ENCODE measurements at places on chromosomes 2 and 18.
A peak's percentile ranks its signal among the peaks of the same experiment; 100 is the strongest.

DNA sequence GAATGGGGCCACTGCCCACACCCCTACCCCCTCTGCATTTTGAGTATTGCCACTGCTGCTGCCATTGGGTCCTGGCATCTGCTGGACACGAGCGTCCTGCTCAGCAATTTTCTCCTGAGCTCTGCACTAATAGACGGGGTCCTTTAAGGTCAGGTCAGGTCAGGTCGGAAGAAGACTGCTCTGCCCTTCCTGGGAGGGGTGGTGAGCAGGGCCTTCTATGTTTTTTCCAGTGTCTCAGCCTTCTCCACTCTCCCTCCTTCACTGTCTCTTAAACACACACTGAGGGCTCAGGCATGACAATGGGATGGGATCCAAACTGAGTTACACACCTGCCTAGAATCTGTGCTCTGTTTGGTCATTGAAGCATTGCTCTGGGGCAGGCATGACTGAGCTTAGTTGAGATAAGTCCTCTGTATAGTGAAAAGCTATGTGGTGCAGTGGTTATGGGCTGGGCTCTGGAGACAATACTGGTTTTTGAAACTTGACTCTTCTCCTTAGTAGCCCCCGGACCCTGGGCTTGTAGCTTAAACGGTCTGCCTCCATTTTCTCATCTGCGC is 10.6 kb downstream of the MYO1B start:
- peak; percentile 65 for DNase-seq

GRCh38 chr18:62324917-62325805 is at the start of gene TNFRSF11A:
TSS of gene TNFRSF11A (plus strand) at chr18:62325310. CDS start at chr18:62325353, 43 bp downstream.
- no peak for DNase-seq

DNA sequence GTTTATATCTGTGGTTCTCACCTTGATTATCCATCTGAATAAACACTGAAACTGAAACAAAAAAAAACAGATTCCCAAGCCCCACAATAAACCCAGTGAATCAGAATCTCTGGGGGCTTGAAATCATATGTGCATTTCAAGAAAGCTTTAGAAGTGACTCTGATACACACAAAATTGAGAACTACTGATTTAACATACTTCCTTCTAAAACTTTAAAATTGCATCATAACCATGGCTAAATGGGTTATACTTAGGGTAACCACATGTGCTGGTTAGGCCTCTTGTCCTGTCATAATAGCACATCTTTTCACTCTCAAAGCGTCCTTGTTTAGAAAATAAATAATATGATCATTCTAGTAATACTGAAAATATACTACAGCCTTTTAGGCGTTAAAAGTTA is 100.9 kb downstream of the ATAD2B start:
- DNase-seq, result no peak

GRCh38 chr2:69087211-69087911 is 74.4 kb downstream of the ANTXR1 start:
- no peak for DNase-seq

- no peak for DNase-seq
Observed at GRCh38 chr2:121748202-121748601, 7.2 kb upstream of the TSN start.

GRCh38 chr18:5286525-5286924 is 9.0 kb downstream of the ZBTB14 start:
- no peak for DNase-seq

- no peak for DNase-seq
Observed at GRCh38 chr2:204012072-204012653, 75.6 kb downstream of the ICOS start.

GRCh38 chr2:11713815-11714214 is 32.6 kb upstream of the LPIN1 start:
- no peak for DNase-seq

- no peak for DNase-seq
Observed at GRCh38 chr18:3914833-3915610, 465.1 kb downstream of the TGIF1 start.

DNA sequence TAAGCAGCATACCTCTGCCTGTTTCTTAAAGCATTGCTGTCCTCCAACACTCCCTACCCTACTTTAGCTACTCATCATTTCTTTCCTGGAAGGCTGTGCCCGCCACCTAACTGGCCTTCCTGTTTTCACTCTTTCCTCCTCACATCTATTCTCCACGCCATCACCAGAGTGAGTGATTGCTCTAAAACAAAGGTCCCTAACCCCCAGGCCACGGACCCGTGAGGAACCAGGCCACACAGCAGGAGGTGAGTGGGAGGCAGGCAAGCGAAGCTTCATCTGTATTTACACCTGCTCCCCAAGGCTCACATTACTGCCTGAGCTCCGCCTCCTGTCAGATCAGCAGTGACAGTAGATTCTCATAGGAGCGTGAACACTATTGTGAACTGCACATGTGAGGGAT is 13.3 kb upstream of the ZEB2 start:
- DNase-seq, result no peak

GRCh38 chr2:189268763-189269162 is 89.2 kb upstream of the COL5A2 start:
- DNase-seq, result no peak

DNA sequence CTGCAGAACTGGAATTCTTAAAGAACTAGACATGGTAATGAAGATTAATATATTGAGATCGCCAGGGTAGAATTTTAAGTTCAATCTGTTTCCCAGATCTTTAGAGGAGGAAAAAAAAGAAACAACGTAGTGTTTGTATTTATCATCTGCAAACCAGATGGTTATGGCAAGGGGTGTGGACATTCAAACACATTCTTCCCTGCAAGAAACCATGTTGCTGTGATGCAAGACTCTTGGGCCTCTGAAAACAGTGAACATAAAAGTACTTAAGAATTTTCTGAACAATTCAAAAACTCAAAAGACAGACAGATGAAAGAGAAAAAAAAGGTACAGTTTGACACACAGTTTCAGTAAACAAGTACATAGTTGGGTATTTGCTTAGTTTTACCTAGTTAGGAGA is 35.6 kb downstream of the COL5A2 start:
- no peak for DNase-seq

- DNase-seq, result peak; percentile 32
Observed at GRCh38 chr2:234427081-234428061, 69.5 kb downstream of the ARL4C start.

- DNase-seq, result no peak
Observed at GRCh38 chr18:10059610-10060468, 146.0 kb downstream of the VAPA start.

- DNase-seq, result no peak
Observed at GRCh38 chr2:162086904-162087303, 12.9 kb upstream of the DPP4 start.

- DNase-seq, result no peak
Observed at GRCh38 chr2:109168716-109169115, 39.7 kb downstream of the SH3RF3 start.

DNA sequence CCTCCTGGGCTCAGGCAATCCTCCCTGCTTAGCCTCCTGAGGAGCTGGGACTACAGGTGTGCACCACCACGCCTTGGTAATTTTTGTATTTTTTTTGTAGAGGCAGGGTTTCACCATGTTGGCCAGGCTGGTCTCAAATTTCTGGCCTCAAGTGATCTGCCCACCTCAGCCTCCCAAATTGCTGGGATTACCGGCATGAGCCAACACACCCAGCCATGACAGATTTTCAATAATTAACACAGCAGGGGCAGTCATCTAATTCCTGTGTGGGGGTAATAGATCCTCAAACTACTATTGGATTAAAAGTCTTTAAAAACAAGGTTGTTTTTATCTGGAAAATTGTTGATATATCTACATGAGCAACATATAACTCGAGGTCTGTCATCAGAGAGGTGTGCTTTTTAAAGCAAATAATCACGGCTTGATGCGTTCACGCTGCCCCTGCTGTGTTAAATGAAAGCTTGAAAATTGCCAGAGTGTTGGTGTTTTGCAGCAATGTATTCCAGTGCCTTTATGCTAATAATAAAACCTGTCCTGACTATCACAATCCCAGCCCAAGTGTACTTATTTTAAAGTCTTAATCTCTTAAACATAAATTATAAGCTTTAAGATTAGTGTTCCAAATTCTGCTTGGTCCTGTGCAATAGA is 35.6 kb upstream of the ASB1 start:
- DNase-seq, result no peak

GRCh38 chr2:123696021-123696420 is 329.1 kb upstream of the CNTNAP5 start:
- no peak for DNase-seq

GRCh38 chr2:25202275-25202674 is 33.9 kb upstream of the POMC start:
- no peak for DNase-seq

- no peak for DNase-seq
Observed at GRCh38 chr18:9839853-9840252, 45.9 kb upstream of the TXNDC2 start.

- DNase-seq, result no peak
Observed at GRCh38 chr2:39530411-39530866, 93.4 kb upstream of the MAP4K3 start.

DNA sequence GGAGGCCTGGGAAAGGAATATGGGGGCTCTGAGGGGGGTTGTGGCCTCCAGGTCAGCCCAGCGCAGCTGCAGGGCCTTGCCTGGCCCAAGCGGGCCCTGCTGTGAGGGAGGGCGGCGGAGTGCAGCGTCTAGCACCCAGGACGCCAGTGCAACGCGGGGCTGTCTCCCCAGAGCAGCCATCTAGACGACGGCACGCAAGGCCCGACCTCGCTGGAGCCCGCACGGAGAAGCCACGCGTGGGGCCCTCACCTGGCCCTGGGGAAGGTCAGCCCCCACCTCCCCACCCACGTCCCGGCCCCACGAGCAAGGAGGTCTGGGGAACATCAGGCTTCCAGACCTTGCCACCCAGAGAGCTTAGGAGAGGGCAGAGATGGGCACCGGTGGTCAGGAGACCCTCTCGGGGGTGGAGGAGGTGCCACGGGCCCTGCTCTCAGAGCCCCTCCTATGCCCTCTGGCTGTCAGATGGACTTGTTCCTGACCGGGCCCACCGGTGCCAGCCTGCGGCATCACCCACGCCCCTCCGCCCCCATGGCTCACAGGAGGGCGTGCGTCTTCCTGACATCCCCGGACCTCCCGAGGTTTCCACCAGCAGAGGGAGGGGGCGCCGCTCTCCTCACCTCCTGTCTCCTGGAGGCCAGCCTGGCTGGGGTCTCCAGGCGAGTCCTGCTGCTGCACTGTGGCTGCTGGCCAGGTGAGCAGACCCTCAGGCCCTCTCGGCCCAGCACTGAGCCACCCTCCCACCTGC is 17.0 kb downstream of the GPR35 start:
- no peak for DNase-seq

DNA sequence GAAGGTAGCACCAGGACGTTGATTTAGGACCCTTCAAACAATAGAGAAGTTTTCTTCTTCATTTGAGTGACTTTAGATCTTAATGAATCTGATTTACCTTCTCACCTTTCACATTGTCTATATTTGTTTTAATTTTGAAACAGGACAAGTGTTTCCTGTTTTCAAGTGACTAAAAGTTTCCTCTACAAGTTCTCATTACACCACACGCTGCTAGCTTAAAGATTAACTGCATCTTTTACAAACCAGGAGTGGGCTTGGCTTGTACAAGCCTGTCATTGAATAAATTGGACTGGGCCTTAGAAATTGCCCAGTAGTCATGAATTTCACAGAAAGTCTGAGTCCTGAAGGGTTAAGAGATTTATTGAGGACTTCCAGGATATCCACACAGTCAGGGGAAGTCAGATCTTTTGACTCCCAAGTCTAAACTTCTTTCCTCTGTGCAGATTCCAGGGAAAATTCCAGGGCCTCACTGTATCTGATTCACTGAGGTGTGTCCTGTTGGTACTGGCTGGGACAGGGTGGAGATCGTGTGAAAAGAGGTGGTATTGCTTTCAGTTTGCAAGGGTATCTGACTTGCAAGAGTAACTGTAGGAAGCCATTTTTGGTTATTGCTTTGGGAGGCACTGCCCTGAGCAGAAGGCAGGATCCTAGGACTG is 3.4 kb downstream of the SGPP2 start:
- peak; percentile 10 for DNase-seq

- DNase-seq, result no peak
Observed at GRCh38 chr18:39770399-39770798, 2184.6 kb upstream of the PIK3C3 start.

DNA sequence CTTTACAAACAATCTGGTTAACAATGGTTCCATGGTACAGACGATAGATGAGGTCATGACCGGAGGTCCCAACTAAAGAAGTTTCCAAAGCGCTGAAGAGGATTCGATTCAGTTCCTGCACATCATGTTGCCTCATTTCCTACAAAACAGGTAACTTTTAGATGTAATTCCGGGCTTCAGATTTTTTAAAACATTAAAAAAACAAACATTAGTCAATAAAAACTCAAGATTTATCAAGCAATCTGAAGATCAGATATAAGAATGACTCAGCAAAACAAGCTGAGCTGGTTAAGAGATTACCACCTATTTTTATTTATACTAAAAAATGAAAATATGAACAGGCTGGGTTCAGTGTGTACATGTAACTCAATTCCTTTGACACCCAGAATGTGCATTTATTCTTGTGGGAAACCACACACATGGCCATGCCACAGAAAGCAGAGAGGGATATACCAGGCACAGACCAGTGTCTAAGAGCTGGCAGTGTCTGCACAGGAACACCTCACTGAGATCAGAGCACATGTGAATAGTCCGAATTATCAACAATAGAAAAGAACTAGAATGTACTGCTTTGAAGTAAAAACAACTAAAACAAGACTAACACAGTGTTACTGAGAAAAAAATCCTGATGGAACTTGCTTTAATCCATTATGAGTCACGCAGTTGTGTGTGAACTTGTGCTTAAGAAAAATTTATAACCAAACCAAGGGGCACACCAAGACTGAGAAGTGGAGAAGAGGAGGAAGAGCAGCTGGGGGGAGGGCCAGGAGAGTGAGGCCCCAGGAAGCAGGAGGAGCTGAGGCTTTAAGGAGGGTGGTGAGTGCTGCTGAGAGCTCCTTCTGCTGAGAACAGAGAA is 9.5 kb downstream of the USP40 start:
- DNase-seq, result peak; percentile 74

- peak; percentile 53 for DNase-seq
Observed at GRCh38 chr2:51103205-51103604, 71.3 kb upstream of the NRXN1 start.

- no peak for DNase-seq
Observed at GRCh38 chr2:28956415-28956826, 24.7 kb upstream of the TOGARAM2 start.

GRCh38 chr18:79741362-79741700 is 56.4 kb upstream of the KCNG2 start:
- no peak for DNase-seq

GRCh38 chr2:221402072-221402471 is 170.0 kb downstream of the EPHA4 start:
- DNase-seq, result no peak

DNA sequence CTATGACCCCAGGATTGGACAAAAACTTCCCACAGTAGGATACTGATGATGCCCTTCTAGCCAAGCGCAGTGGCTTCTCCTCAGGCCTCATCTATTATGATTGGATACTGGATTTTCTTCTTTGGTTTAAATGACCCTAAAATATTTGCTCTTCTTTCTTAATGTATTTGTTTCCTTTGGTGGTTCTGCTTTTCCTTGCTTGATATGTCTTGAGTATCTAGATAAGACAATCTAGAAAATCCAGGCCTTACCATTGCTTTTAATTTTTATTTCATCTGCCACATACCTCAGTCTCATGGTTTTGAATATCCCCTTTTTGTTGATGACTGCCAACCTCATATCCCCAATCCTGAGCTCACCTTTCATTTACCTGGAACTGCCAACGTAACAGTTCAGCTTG is 35.6 kb downstream of the OTOF start:
- DNase-seq, result no peak

- peak; percentile 34 for DNase-seq
Observed at GRCh38 chr2:187581125-187581896, 27.1 kb upstream of the TFPI start.

- peak; percentile 38 for DNase-seq
Observed at GRCh38 chr18:63410792-63411191, 11.5 kb downstream of the VPS4B start.

GRCh38 chr2:15195813-15196212 is 365.3 kb downstream of the NBAS start:
- no peak for DNase-seq

GRCh38 chr18:78796693-78797455 is 182.7 kb upstream of the SALL3 start:
- no peak for DNase-seq

All from RCC 7860 (cell line).